Chondrocyte (in vitro differentiated cells): ENCODE measurements at places on chromosomes 6 and 20. TPM values are rescaled to one million over a fixed set of nuclear protein-coding genes. Genes with fewer than 3 reads are reported as not detected.

DNA sequence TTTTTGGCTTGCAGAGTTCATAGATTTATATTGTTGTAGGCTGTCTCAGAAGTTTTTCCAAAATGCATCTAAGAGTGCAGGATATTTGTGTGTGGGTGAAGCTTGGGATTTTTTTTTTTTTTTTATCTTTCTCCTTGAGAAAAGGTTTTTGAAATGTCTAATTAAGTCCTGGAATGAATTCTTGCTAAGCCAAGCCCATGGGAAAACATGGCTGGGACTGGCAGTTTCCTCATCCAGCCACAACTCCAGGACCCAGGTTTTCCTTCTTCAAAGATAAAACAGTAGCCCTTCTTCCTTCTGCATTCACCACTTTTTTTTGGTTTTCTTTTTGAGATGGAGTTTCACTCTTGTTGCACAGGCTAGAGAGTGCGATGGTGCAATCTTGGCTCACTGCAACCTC is 242.5 kb upstream of the JAG1 start:
- no peak overlapping the region for H3K27ac ChIP-seq
- no peaks in the 10 kb centered on the region for H3K27me3 ChIP-seq
- no peak for DNase-seq

DNA sequence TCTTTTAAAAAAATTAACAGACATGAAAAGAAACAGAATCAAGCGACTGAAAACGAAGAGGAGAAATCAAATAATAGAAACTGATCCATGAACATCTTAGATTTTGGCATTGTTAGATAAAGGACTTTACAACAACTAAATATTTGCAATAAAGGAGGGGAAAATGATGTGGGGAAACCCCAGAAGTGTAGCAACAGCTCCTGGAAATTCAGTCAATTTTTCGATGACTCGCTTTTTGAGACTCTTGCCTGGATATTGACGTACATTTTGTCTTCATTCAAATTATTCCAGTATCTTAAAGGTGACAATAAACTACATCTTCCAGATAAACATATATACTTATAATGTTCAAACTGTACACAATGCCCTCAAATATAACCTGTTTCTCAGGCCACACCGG is 44.1 kb downstream of the ADGB start:
- H3K27ac ChIP-seq = no peak overlapping the region
- no peaks in the 10 kb centered on the region for H3K36me3 ChIP-seq
- H3K4me3 ChIP-seq = no peak overlapping the region
- peaks cover 25% of the 10 kb centered on the region for H3K27me3 ChIP-seq
- no peaks in the 10 kb centered on the region for H3K4me1 ChIP-seq
- no peak for DNase-seq

- DNase-seq = no peak
- peaks cover 5% of the 10 kb centered on the region for H3K36me3 ChIP-seq
- H3K27ac ChIP-seq = no peak overlapping the region
- peaks cover 7% of the 10 kb centered on the region for H3K4me1 ChIP-seq
- no peaks in the 10 kb centered on the region for H3K27me3 ChIP-seq
- H3K4me3 ChIP-seq = no peak overlapping the region
Observed at GRCh38 chr6:31510007-31510406, 12.1 kb downstream of the MICB start.

- H3K4me3 ChIP-seq = no peak overlapping the region
- no peaks in the 10 kb centered on the region for H3K27me3 ChIP-seq
- no peak for DNase-seq
Observed at GRCh38 chr6:108407904-108408827, 113.3 kb downstream of the AFG1L start.

HDGFL1 gene
- not detected in 3 replicates for total RNA-seq

- H3K4me3 ChIP-seq = no peak overlapping the region
- no peaks in the 10 kb centered on the region for H3K27me3 ChIP-seq
- DNase-seq = no peak
- peaks cover 15% of the 10 kb centered on the region for H3K4me1 ChIP-seq
- no peak overlapping the region for H3K27ac ChIP-seq
Observed at GRCh38 chr6:157173776-157174175, 149.5 kb downstream of the TMEM242 start.

FOXQ1 gene
- 0.15 TPM in 1 of 3 replicates, not detected in the others for total RNA-seq

GRCh38 chr6:52647199-52647598 is 23.7 kb upstream of the TMEM14A start:
- H3K4me1 ChIP-seq = peaks cover 44% of the 10 kb centered on the region
- H3K27me3 ChIP-seq = no peaks in the 10 kb centered on the region
- no peak overlapping the region for H3K4me3 ChIP-seq
- H3K27ac ChIP-seq = peak overlapping the region; percentile 43

TTK gene
- 3.7 to 4.4 TPM (median 3.8 TPM) in 3 replicates for total RNA-seq

- H3K4me1 ChIP-seq = no peaks in the 10 kb centered on the region
- peaks cover 4% of the 10 kb centered on the region for H3K27me3 ChIP-seq
- DNase-seq = no peak
- no peak overlapping the region for H3K27ac ChIP-seq
Observed at GRCh38 chr6:122136386-122136785, 263.1 kb upstream of the HSF2 start.

DNA sequence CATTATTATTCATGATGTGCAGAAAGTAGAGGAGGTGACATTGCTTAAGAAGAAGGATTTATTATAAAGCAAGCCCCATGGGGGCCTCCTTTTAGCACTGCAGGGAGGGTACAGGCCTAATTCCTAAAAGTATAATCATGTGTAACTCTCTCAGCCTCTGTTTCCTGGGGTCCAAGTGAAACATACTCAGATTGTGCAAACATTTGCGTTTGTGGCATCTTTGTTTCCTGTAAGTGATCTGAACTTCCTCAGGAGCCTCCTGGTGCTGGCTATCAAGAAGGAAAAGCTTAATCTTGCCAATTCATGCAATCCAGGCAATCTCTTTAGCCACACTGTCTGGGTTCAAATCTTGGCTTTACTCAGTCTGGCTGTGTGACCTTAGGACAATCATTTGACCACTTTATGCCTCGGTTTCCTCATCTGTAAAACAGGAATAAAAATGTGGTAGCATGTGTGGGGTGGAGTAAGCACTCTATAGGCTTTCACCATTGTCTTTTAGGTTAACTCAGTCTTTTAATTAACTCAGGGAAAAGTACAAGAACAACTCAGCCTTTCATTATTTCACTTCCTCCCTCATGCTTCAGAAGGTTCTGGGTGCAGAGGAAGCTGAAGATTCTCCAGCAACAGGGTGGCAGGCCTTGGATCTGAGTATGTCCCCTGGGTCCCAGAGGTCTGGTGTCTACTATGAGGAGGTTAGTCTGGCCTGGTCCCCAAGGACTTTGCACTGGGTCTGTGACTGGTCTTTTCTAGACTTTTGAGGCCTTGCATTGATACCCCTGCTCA is 831 bp upstream of the SIRPB2 start:
- DNase-seq = no peak
- no peaks in the 10 kb centered on the region for H3K36me3 ChIP-seq
- peaks cover 54% of the 10 kb centered on the region for H3K27me3 ChIP-seq
- no peak overlapping the region for H3K4me3 ChIP-seq

SMPD2 gene
- 5.3 to 7.4 TPM (median 5.6 TPM) in 3 replicates for total RNA-seq

- H3K27ac ChIP-seq = no peak overlapping the region
- H3K4me1 ChIP-seq = no peaks in the 10 kb centered on the region
- no peak for DNase-seq
- H3K4me3 ChIP-seq = no peak overlapping the region
- H3K27me3 ChIP-seq = no peaks in the 10 kb centered on the region
Observed at GRCh38 chr20:14726591-14726990, 389.2 kb upstream of the FLRT3 start.

DNA sequence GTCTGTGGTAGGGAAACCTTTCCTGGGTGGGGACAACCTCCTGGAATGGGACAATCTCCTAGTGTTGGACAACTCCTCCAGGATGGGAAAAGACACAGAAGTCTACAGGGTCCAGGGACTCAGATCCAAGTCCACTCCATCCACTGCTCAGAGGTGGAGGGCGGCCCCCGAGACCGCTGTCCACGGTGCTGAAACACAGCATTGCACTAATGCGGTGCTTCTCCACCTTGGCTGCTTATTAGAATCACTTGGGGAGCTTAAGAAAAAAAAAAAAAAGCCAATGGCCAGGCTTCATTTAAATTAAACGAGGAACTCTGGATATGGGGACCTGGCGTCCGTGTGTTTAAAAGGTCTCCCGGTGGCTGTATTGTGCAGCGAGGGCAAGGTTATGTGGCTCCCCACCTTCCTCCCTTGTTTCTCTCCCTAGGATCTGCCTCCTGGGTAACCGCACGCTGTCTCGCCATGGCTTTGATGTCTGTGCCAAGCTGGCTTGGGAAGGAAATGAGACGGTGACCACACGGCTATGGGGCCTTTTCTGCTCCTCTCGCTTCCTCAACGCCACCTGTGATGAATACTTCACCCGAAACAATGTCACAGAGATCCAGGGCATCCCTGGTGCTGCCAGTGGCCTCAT is 12.0 kb downstream of the SLC12A5 start:
- no peaks in the 10 kb centered on the region for H3K4me1 ChIP-seq
- H3K27ac ChIP-seq = no peak overlapping the region
- no peak overlapping the region for H3K4me3 ChIP-seq
- H3K27me3 ChIP-seq = peaks cover 61% of the 10 kb centered on the region
- H3K36me3 ChIP-seq = no peaks in the 10 kb centered on the region
- DNase-seq = no peak

CNKSR3 gene
- total RNA-seq = 11.5 to 14.2 TPM (median 12.8 TPM) in 3 replicates

GRCh38 chr6:139778688-139779087 is 404.2 kb upstream of the CITED2 start:
- no peak overlapping the region for H3K27ac ChIP-seq
- H3K36me3 ChIP-seq = no peaks in the 10 kb centered on the region
- no peak overlapping the region for H3K4me3 ChIP-seq
- H3K4me1 ChIP-seq = peaks cover 11% of the 10 kb centered on the region

DNA sequence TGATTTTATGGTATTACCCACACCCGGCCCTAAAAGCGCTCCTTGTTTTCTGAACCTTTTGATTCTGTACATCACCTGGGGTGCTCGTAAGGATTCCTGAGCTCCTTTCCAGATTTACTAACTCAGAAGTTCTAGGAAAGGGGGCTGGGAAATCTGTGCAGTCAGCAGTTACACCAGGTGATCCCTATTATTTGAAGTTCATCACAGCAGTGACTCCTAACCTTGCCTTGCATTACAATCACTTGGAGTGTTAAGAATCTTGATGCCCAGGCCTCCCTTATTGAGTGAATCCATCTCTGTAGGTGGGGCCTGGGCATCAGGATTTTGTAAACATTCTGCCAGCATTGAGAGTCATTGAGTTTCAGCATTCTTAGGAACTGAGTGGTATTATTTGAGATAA is 44.7 kb downstream of the BMP6 start:
- no peak overlapping the region for H3K27ac ChIP-seq
- H3K36me3 ChIP-seq = peaks cover 3% of the 10 kb centered on the region
- no peak for DNase-seq
- no peak overlapping the region for H3K4me3 ChIP-seq
